Neural progenitor cell (in vitro differentiated cells): ENCODE measurements at places on chromosomes 11 and 22. TPM values are rescaled to one million over a fixed set of nuclear protein-coding genes. Genes with fewer than 3 reads are reported as not detected.
A peak's percentile ranks its signal among the peaks of the same experiment; 100 is the strongest.

BTG4 gene
- not detected in 2 replicates for total RNA-seq

TEX12 gene
- 0.15 and 0.51 TPM in 2 replicates for total RNA-seq

DNA sequence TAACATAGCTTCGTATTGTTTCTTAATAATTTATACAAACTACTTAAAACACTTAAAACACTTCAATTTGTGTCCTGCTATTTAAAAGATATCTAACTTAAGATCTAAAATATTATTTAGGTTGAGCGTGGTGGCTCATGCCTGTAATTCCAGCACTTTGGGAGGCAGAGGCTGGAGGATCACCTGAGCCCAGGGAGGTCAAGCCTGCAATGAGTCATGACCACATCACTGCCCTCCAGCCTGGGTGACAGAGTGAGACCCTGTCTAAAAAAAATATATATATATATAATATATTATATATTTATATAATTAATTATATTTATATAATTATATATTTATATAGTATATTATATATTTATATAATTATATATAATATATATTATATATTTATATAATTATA is 4.2 kb upstream of the CTR9 start:
- DNase-seq, result no peak

DNA sequence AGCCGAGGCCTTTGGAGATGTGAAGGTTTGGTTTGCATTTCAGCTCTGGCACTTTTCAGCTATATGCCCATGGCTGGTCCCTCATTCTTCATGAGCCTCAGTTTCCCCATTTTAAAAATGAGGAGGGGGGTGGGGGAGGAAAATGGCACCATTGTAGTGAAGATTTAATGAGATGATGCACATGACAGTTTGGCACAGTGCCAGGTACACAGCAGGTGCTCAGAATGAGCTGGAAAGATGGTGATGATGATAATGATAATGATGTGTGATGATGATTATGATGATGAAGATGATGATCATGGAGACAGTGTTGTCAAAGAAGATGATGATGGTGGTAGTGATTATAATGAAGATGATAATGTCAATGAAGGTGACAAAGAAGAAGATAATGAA is 24.3 kb upstream of the FGF3 start:
- no peak for DNase-seq

DNA sequence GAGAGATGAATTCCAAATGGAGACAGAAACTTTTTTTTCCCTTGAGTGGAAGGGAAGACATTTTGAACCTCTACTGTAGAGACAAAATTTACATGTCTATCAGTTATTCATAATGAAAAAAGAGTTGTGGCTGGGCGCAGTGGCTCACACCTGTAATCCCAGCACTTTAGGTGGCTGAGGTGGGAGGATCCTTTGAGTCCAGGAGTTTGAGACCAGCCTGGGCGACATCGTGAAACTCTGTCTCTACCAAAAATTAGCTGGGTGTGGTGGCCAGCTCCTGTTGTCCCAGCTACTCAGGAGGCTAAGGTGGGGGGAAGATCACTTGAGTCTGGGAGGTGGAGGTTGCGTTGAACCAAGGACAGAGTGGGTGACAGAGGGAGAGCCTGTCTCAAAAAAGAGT is 4.1 kb downstream of the EED start:
- no peak for DNase-seq

TECTA gene
- total RNA-seq, result 0.84 and 1.2 TPM in 2 replicates

- DNase-seq, result no peak
Observed at GRCh38 chr22:42367980-42368378, 64.2 kb downstream of the NFAM1 start.

DNA sequence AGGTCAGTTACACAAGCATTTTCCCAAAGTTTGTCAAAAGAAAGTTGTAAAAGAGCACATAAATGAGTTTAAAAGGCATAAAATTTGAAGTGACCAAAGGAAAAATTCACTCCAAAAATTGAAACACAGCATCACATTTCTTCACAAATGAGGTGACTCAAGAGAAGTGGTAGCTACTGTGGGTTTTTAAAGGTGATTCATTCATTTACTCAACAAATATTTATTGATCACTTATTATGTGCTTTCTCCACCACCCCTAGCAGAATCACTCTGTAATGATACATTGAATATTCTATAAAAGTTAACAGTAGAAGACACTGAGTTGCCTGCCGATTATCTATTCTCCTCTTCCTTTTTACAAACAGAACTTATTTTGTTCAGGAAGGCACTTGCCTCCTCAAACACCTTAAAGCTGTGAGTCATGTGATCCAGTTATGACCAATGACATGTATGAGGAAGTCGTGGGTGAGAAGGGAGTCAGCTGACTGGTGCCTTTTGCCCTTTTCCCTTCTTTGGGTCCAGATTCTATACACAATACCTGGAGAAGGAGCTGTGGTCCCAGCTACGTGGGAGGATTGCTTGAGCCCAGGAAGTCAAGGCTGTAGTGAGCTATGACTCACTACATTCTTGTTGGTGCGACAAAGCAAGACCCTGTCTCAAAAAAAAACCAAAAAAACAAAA is 67.7 kb upstream of the CLNS1A start:
- no peak for DNase-seq

- DNase-seq, result no peak
Observed at GRCh38 chr11:44367452-44367851, 57.5 kb upstream of the ALX4 start.

DNA sequence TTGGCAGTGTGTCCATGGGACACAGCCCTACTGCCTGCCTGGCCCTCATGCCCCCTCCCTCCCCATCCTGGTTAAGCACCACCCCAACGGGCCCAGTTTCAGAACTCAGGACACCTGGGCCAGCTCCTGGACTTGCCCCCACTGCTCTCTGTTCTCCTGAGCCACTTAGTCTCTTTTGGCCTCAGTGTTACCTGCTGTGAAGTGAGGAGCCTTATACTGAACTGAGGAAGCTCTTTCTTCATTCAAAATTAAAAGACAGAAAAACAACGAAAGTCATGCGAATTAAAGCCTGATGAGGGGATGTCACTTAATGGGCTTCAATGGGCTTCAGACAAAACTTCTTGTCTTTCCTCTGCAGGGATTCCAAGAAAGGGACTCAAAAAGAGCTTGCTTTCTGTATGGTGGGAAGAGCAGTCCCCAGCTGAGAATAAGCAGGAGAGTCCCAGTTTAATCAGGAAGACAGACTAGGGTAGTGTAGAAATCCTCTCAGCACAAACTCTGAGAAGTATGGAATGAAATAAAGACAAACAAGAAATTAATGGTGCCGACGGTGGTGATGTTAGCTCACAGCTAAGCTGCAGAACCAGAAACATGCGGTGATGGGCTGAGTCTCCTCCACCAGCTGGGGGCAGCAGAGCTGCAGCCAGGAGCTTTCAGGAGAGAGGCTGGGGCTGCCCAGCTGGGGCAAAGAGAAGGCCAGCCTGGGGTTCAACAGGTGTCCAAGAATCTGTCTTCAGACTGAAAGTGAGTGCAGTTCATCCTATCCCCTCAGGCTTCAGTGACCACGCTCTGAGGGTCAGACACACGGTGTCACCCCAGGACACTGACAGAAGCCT is 101.0 kb downstream of the GGTLC2 start:
- peak; percentile 71 for DNase-seq

E2F8 gene
- 4.9 and 5.7 TPM in 2 replicates for total RNA-seq

DNA sequence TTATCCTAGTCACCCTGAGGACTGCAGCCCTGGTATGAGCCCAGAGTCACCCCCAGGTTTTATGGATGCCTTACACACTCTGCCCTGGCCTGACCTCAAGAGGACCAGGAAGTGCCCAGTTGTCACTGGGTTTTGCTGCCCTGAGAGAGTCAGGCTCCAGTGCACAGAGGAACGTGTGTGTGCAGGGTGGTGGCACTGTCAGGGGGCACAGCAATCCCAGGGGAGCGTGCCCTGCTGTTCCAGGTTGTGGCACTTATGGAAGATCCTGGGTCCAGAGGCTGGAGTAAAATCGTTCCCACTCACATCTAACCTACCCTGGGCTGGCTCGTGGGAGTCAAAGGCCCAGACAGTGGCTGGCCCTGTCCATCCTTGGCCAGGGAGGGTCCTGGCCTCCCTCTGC is 7.6 kb downstream of the APOBEC3A start:
- DNase-seq, result no peak

GLB1L2 gene
- total RNA-seq, result 2.0 and 5.5 TPM in 2 replicates

DNA sequence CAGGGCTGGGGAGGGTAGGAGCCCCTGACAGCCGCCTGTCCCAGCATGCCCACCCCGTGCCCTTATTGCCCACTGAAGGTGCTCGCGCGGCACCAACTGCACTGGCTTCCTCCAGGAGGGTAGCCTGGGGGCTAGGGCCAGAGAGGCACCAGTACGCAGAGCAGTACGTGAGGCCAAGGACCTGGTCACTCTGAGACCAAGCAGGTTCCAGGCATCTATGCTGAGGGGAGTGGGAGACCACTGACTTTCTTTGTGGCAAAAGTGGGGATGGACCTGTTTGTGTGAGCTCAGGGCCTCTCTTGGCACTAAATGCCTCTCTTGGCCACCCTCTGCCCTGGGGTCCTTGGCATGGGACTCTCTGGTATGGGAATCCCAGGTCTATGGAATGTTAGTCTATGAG is 10.8 kb downstream of the GP1BB start:
- DNase-seq, result no peak

DNA sequence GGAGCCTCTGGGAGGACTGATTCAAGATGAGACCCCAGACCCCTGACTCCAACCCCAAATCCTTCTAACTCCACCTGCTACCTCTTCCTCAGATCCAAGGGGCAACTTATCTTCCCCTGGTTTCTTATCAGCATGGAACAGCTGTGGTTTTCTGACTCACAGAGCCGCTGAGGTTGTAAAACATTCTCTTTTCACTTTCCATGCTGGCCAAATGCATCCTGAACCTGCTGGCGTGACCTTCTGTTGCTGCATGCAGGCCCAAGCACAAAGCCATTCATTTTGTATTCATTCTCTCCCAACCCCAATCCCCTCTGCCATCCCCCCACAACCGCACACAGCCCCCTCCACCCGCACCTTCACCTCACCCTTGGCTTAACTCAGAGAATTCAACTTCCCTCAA is 70.3 kb downstream of the SEZ6L start:
- no peak for DNase-seq

- DNase-seq, result peak; percentile 61
Observed at GRCh38 chr22:44298406-44299091, 14.2 kb downstream of the SHISAL1 start.

DNA sequence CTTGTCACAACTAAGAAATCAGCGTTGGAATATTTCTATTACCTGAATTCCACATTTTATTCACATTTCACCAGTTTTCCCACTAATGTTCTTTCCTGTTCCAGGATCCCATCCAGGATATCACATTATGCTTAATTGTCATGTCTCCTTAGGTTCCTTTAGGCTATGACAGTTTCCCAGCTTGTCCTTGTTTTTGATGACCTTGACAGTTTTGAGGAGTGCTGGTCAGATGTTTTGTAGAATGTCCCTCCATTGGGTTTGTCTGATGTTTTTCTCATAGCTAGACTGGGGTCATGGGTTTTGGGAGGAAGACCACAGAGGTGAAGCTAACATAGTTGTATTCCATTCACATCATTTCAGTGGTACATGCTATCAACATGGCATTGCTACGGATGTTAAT is 80.8 kb upstream of the HEPHL1 start:
- DNase-seq, result no peak

CCDC116 gene
- 0.15 TPM in 1 of 2 replicates, not detected in the other for total RNA-seq

CNGA4 gene
- total RNA-seq, result 0.15 TPM in 1 of 2 replicates, not detected in the other

- DNase-seq, result peak; percentile 53
Observed at GRCh38 chr11:16612566-16613261, 125.7 kb upstream of the C11orf58 start.

DNA sequence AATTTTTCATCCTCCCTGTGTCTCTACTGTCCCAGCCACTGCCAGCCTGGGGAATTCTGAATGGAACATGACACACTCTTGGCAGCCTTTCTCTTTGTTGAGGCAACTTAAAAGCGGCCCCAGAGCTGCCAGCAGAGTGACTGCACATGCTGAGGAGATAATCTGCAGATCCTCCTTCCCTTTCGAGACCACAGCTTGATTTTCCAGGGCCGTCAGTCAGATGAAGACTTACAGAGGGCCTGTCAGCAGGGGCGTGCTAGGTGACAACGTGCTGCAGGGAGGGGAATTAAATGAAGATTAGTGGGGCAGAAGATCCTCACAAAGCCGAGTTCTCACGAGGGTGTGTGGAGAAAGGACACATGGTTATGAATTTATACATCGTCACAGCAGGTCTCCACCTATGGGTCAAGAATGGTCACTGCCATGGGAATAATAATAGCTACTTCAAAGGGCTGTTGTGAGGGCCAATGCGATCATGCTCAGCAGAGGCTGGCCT is 193.5 kb upstream of the PITPNB start:
- DNase-seq, result peak; percentile 84

CRYBB2 gene
- 0.65 TPM in 1 of 2 replicates, not detected in the other for total RNA-seq

DNA sequence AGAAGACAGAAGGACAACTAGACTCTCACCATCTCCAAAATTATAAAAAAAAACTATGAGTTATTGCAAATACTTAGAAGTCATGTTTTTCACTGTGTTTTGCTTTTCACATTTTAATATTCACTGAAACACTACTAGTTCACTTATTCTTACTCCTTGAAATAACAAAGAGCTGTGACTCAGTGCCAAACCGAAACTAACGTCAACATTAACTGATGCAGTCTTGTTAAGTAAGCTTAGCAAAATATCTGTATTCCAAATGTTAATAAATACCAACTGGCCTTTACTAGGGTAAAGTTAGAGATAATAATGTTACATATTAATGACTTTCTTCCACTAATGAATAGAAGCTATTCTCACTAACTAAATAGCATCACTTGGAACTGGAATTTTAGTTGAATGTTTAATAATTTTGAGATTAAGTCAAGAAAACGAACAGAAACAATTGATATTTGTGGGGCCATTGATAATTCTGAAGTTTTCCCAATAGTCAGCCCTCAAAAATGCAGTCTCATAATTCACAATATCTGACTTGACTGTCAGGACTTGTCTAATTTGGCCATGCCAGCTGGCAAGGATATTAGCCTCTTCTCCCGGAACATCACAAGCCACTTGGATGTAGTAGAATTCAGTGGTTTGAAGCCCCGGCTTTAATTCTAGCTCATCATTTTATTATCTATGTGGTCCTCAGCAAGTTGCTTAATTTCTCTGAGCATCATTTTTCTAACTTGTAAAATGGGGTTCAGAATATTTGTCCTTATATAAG is 230.1 kb upstream of the DDI1 start:
- no peak for DNase-seq

GRCh38 chr11:8746331-8746974 is 63.9 kb downstream of the RPL27A start:
- no peak for DNase-seq
